ENCODE measurements at places on chromosomes 6 and 20.

DNA sequence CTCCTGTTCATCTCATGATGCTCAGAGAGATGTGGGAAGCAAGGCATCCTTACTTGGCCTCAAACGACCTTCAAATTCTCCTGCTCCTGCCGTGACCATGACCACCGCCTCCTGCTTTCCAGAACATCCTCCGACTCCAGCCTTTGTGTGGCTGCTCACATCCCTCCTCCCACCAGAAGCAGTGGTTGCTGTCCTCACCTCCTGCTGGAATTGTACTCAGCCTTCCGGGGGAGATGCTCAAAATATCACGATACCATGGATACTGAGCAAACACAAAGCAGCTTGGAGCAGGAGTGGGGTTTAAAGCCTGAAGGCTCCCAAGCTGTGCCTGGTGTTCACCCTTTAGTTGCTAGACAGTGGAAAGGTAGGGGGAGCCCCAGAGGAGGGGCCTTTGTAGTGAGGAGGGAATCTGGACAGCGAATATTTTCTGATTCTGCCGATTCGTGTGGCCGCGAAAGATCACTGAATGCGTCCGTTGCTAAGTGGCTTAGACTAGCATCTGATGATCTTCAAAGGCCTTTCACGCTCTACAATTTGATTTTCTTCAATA is 9.3 kb upstream of the DUSP22 start:
- DNase-seq = no peak

GRCh38 chr20:17589161-17589834 is 19.4 kb downstream of the DSTN start:
- no peak for DNase-seq

- no peak for DNase-seq
These were observed 27.2 kb downstream of the ARHGAP40 start for GRCh38 chr20:38628580-38629470.

DNA sequence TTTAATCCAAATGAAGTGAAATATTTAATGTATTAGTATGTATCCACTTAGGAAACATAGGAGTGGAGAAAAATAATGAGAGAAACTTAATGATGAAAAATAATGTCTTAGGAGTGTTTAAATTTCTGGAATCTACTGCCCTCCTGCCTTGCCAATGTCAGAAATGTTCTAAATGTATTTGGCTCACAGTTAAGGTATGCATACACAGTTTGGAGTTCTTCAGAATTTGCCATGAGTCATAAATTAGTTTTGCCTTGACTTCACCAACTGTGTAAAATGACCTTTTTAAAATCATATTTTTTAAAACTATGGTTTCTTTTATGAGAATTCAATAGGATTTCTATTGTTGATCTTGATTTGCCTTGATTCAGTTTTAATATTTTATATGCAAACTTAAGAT is 191.7 kb upstream of the HSF2 start:
- DNase-seq = no peak

DNA sequence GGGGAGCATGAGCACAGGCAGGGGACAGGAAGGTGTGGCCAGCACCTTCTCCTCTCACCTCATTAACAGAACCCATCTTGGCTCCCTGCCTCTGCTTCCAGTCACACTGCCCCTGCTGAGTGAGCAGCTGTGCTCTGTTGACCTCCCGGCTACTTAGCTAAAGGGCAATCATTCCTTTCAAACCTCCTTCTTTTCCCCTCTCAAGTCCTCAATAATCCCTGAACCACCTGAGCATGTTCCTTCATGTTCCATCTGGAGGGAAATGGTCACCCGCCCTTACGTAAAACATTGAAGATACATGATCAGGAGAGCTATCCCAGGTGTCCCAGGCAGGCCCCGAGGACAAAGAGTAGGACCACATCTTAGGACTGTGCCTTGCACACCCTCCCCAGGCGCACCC is 21.7 kb upstream of the MRPS10 start:
- DNase-seq = no peak

DNA sequence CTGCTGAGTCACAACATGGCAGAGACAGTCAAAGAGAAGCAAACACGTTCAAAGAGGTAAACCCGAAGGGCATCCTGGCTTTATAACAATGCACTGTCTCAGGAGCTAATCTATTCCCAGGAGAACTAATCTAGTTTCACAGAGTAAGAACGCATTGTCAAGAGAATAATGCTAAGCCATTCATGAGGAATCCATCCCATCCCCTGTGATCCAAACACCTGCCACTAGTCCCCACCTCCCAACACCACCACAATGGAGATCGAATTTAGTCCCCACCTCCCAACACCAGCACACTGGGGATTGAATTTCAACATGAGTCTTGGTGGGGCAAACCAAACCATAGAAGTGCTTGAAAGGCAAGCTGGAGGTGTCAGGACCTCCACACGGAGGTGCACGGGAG is 231.5 kb upstream of the ID4 start:
- no peak for DNase-seq

DNA sequence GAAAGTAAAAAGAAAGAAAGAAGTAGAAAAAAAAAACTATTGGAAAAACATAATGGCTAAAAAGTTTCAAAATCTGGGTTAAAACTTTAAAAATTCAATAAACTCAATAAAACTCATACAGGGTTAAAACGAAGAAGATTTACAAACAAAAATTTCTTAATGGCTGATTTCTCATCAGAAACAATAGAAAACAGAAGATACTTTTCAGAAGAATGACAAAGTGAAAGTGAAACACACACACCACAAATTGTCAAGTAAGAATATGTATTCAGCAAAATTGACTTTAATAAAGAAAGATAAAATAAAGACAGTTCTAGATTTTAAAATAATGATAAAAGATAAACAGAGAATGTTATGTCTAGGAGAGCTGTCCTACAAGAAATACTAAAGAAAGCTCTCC is 618.9 kb upstream of the GJE1 start:
- DNase-seq = no peak

- DNase-seq = no peak
These were observed 50.8 kb downstream of the SMPDL3A start for GRCh38 chr6:122839906-122840305.

GRCh38 chr20:62269378-62269777 is 31.1 kb downstream of the OSBPL2 start:
- DNase-seq = no peak

GRCh38 chr20:53937339-53937741 is 133.1 kb downstream of the BCAS1 start:
- DNase-seq = no peak

GRCh38 chr20:9166153-9166780 is 97.4 kb downstream of the PLCB4 start:
- DNase-seq = no peak

- DNase-seq = no peak
These were observed 15.3 kb upstream of the C6orf58 start for GRCh38 chr6:127561660-127562059.

DNA sequence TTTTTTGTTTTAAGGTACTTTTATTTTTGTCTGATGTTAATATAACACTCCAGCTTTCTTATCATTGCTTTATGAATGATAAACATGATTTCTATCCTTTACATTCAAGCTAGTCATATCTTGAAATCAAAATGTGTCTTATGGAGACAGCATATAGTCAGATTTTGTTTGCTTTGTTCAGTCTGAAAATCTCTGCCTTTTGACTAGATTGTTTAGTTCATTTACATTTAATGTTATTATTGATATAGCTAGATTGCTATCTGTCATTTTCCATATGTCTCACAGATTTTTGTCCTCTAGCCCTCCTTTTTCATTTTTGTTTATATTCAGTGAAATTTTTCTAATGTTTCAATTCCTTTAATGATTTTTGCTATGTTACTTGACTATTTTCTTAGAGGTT is 332.8 kb downstream of the SMOC2 start:
- DNase-seq = no peak

- no peak for DNase-seq
These were observed 298.5 kb upstream of the TBX18 start for GRCh38 chr6:85062884-85063283.

Data from stimulated activated CD4-positive, alpha-beta T cell treated with anti-CD3 and anti-CD28 coated beads, Interleukin-1b, Interleukin-23, amount 100 ng/mL, for 24 hours (primary cell).